ENCODE measurements at places on chromosomes 6 and 20.

DNA sequence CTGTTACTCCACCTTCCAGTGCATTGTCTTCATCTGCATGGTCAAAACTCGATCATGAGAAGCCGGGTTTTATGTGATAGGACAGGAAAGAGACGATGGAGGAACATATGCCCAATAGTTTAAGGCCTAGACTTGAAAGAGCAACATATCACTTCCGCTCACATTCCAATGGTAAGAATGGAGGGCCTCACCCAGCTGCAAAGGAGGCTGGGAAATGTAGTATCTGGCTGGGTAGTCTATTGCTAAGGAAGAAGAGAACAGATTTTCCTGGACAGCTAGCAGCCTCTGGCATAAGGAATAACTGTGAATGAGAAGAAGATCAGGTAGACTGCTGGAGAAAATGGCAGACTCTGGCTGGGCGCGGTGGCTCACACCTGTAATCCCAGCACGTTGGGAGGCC lies 19.2 kb downstream of the FITM2 start:
- no peak for DNase-seq

DNA sequence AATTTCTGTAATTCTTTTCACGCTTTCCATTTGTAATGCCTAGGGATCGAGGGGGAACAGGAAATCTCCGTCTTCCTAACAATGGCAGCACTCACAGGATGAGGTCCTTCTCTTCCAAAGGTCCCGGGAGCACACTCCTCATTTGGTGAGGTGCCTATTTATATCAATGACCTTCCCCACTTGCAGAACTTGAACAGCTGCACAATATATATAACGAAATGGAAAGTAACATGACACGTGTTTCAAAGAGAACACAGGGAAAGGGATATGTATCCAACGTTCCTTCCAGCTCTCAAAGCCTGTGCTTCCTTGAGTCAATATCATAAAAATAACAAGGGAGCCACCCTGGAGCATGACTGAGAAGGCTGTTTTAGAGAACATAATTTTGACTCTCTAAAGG lies 78.6 kb upstream of the RBM24 start:
- no peak for DNase-seq

GRCh38 chr20:4966826-4967751 lies 34.2 kb downstream of the SLC23A2 start:
- no peak for DNase-seq

DNA sequence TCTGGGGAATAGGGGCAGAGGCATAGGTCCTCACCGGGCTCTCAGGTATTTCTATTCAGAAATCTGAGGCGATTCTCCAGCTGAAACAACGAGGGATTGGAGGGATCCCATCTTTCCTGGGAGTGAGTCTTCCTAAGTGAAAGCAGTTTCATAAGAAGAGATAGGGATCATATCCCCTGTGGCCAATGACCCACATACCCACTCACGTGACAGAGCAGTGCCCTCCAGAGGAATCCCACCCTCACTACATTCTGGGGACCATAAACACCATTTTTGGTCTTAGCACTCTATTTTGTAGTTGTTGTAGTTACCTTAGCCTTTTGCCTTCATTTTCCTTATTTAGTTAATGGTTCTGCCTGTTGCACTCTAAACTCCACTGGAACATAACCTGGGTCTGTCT lies 121.1 kb downstream of the GPR63 start:
- DNase-seq, result no peak

DNA sequence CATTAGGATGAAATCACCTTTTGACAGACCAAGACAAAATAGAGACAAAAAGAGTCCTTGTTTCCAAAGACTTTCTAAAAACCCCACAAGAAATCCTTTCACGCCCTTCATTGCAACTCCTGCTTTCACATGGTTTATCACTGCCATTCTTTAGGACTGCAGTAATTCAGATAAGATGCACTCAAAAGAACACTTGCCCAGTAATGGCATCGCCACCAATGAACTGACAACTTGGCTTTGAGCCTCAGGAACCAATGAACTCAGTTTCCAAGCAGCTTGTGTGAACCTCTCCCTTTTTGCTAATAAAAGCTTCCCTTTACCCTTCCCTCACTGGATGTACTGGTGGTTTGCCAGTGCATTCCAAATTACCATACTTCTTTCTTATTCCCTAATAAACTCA lies 21.8 kb downstream of the OSTM1 start:
- DNase-seq, result no peak

GRCh38 chr6:108260126-108260808 lies 573 bp downstream of the SNX3 start:
- peak; percentile 13 for DNase-seq

DNA sequence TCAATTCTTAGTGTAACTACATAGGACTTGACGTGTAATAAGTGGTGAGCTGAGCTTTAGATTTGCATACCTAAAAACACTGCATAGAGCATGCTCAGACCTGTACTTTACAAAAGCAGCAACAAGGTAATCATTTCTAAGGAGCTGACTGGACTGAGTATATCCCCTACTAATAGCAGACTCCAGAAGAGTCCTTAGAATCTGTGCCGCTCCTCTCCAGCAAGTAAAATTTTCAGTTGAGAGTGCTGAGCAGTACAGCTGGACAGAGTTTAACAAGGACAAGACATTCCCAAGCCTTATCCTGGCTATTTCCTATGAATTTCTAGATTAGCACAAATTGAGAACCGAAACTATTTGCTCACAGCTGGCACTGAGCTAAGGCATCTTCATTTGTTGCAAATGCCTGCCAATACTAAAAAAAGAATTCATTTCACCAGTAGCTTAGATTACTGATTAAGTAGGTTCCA lies 26.1 kb upstream of the KLHL31 start:
- DNase-seq, result no peak

DNA sequence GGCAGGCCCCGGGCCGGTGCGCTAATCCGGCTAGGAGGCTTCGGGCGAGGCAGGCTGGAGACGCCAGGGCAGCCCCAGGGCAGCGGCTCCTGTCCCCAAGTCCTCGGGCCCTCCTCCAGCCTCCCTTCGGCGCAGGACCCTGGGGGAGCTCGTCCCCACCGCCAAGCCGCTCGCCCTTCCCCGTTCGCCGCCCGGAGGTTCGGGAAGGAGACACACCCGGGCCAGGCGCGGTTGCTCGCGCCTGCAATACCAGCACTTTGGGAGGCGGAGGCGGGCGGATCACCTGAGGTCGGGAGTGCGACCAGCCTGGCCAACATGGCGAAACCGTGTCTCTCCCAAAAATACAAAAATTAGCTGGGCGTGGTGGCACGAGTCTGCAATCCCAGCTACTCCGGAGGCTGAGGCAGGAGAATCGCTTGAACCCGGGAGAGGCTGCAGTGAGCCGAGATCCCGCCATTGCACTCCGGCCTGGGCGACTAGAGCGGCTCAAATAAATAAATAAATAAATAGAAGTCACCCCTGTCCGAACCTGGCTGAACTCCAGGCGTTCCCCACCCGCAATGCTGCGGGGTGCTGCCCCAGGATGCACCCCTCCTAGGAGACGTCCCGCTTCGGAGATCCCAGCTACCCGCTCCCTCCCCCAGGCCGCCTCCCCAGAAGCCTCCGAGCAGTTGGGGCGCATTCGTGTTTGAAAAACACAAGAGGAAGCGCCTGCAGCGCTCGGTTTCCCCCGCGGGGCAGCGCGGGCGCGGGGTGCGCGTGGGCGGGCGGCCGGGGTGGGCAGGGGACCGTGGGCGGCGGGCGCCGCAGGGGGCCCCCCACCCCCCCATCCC lies 27.5 kb downstream of the SERPINB9 start:
- peak; percentile 43 for DNase-seq

DNA sequence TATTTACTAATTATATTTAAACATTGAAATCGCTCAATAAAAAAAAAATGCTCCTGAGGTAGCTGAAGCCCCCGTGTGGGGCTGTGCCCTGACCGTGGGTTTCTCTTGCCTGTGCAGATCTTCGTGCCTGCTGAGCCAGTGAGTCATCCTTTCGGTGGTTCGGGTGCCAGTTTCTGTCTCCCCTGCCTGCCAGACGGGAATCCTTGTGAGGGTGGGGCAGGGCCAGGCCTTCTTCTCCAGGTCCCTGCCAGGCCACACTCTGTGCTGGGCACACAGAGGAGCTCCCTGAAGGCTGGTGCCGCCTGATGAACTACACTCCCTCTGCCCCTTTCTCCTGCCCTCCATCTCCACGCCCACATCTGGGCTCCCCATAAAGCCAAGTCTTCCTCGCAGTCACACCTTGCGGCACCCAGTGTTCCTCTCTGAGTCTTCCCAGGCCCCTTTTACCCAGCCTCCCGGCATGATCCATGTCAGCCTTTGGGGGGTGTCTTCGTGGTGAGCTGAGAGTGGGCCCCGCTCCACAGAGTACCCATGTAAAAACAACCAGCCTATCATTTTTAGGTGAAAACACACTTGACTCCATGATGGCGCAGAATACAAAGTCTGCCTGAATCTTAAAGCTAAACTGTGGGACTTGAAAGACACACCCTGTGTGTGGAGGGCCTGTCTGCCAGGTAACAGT lies 19.3 kb downstream of the FGD2 start:
- peak; percentile 85 for DNase-seq

- no peak for DNase-seq
These were observed 297.8 kb downstream of the GJA1 start for GRCh38 chr6:121733234-121733633.

GRCh38 chr20:35947907-35948306 lies 6.4 kb downstream of the SCAND1 start:
- no peak for DNase-seq

GRCh38 chr20:50772420-50773185 lies 22.3 kb upstream of the BCAS4 start:
- DNase-seq, result no peak

GRCh38 chr6:166784691-166785090 lies 157.6 kb upstream of the RPS6KA2 start:
- DNase-seq, result no peak

- DNase-seq, result no peak
These were observed 2.8 kb downstream of the SIRPA start for GRCh38 chr20:1897965-1898464.

- no peak for DNase-seq
These were observed 48.0 kb downstream of the GCLC start for GRCh38 chr6:53496797-53497375.

DNA sequence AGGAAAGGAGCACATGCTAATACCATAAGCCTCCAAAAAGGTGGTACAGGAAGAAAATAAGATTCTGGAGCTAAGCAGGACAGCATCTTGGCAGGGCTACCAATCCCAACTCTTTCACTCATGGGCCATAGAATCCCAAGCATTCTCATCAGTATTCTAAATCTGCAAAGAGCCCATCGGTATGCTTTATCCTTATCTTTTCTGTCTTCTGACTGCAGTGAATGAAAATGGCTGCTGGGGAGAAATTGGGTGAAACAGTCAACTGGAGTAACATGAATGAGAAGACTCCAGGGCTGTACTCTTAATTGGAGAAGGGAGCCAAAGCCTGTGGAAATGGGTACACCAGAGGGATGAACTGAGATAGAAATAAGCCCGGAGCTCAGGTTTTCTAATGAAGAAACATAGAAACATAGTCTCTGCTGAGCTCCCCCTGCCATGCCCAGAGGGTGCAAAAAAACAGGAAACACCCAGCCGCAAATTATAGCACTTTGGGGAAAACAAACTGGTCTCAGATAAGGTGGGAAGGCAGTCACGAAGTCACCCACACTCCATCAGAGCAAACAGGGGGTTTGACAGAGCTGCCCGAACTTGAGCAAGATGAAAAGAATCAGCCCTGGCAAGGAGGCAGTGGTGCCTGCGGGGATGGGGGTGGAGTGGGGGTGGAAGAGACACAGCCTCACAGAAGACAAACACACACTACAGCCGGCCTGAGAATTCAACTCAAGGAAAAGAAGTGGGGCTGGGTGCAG lies 35.4 kb upstream of the E2F3 start:
- peak; percentile 11 for DNase-seq

- DNase-seq, result no peak
These were observed 145.9 kb downstream of the C6orf118 start for GRCh38 chr6:165163519-165163918.

GRCh38 chr6:33787346-33787953 lies 1.5 kb downstream of the LEMD2 start:
- DNase-seq, result no peak

- DNase-seq, result no peak
These were observed 26.4 kb downstream of the SLC35F1 start for GRCh38 chr6:117933471-117933870.

DNA sequence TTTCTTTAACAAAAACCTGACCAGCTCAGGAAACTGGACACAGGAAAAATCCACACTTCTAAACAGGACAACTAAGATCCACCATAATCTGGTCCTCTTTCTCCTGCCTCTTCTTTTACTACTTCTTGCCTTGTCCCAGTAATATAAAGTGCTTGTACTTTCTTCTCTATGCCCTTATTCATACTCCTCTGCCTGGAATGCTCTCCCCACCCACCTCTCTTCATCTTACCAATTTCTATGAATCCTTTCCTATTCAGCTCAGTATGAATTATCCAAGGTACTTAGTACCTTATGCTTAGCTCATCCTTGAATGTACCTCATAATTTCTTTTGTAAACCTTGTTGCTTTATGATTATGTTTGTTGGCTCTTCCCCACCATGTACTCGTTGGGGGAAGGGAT lies 159.4 kb downstream of the CDK19 start:
- DNase-seq, result no peak

DNA sequence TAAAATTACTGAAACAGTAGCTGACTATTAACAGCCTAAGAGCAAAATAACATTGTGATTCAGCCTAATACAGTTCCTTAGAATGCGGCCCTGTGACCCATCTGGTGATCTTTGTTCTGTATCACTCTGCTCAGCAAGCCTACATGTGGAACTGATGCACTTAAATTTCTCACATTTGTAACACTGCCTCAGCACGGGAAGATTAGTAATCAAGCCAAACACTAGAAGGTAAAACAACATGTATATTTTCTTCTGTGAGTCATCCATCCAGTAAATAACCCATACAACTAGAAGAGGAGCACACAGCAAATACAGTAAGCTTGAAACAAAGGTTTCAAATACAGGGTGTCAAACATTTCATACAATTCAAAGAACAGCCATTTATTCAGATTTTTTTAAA lies 189.7 kb upstream of the NOX3 start:
- DNase-seq, result no peak

DNA sequence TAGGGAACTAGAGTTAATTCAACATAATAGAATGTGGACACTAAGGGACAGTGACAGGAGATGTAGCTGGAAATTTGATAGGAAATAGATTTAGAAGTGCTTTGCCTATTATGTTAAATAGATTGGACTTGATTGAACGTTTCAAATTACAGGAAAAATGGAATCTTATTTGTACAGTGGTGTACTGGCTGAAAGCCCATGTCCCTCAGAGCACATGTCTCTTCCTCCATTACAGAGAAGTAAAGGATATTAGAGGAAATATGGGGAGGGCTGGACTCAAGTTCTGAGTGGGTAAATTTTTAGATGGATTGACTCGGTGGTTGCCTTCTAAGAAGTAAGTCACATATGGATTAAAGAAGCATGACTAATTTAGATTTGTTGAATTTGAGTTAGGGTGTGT lies 11.4 kb downstream of the PKIB start:
- DNase-seq, result no peak

GRCh38 chr20:61492065-61492464 lies 240.0 kb downstream of the CDH4 start:
- DNase-seq, result no peak
